ENCODE measurements at places on chromosomes 6 and 20.
A peak's percentile ranks its signal among the peaks of the same experiment; 100 is the strongest.

DNA sequence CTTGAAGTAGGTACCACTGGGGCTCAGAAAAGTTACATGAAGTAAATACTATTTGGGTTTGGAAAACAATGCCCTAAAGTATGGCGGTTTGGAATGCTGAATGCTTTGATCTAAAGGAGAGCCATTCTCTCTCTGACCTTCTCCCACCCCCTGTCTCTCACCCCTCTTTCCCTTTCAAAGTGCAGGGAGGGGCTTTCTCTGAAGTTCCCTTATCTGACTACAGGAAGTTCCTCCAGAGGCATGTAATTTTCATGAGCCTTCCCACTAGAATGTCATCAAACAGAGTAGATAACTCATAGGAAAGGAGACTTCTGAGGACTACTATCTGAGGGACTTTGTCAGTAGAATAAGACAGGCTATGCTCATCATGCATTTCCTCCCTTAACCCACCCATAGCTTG lies 216.7 kb upstream of the PCSK2 start:
- DNase-seq = no peak

- no peak for DNase-seq
These were observed 16.8 kb downstream of the TMEM244 start for GRCh38 chr6:129844118-129844891.

GRCh38 chr6:28953039-28953584 lies 29.3 kb upstream of the TRIM27 start:
- no peak for DNase-seq

GRCh38 chr6:34017106-34017805 lies 128.6 kb downstream of the GRM4 start:
- no peak for DNase-seq

GRCh38 chr6:88914180-88914579 lies 49.2 kb downstream of the RNGTT start:
- no peak for DNase-seq

DNA sequence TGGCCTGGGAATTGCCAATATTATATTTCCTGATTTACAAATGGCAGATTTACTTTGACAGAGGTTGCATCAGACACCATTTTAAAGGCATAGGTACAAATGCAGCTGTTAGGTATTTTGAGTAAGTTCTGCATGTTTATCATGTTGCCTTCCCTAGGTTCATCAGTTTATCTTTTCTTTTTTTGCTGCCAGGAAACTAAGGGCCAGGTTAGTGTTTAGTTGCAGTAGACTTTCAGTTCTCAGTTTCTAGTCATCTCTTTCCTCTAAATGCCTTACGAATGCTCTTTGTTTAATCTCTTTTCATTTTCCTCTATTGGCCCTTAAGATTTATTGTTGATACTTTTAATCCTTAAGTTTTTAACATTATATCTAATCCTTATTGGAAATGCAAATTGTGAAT lies 129.9 kb downstream of the SMAP1 start:
- no peak for DNase-seq

GRCh38 chr20:22582964-22583772 lies 1.2 kb downstream of the FOXA2 start:
- DNase-seq = no peak

- DNase-seq = no peak
These were observed 51.1 kb downstream of the STAU1 start for GRCh38 chr20:49136817-49137571.

GRCh38 chr20:1894471-1894950 lies 696 bp upstream of the SIRPA start:
- DNase-seq = peak; percentile 80

DNA sequence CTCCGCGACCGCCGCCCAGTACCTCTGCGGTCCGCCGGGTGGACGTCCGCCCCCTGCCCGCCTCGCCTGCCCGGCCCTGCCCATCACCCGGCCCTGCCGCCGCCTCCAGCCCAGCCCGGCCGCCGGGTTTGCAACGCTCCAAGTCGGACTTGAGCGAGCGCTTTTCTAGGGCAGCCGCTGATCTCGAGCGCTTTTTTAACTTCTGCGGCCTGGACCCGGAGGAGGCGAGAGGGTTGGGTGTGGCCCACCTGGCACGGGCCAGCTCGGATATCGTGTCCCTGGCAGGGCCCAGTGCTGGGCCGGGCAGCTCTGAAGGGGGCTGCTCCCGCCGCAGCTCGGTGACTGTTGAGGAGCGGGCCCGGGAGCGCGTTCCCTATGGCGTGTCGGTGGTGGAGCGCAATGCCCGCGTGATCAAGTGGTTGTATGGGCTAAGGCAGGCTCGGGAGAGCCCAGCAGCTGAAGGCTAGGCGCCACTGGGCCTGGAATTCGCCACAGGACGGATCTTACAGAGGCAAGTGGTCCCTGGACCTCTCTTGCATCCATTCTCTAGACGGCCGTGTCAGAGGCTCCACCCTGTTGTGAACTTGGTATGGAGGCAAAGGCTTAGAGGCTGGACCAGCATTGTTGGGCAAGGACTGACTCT lies 11.8 kb downstream of the FAM110A start:
- no peak for DNase-seq

DNA sequence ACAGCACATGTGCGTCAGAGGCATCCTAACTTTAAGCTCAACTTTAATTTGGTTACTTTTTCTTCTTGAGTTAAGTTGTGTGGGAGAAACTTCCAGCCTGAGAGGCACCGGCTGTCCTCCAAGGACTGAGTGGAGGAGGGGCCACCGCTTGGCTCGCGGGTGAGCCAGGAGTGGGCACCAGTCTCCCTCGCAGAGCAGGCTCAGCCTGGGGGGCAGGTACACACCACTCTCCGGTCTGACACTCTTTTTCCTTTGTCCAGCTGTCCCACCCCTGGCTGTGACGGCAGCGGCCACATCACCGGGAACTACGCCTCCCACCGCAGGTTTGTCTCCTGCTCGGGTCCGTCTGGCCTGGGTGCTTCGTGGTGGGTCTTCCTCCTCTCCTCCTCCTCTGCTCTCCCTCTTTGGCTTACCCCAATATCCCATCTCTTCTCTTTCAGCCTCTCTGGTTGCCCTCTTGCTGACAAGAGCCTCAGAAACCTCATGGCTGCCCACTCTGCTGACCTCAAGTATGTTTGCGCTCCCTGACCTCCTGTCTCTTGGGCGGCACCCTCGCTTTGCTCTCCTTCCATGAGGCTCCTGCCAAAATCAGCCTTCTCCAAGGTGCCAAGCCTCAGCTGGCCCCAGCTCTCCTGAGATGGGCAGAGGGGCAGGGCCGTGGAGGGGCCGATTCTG lies 32.6 kb upstream of the PCMTD2 start:
- DNase-seq = peak; percentile 25

DNA sequence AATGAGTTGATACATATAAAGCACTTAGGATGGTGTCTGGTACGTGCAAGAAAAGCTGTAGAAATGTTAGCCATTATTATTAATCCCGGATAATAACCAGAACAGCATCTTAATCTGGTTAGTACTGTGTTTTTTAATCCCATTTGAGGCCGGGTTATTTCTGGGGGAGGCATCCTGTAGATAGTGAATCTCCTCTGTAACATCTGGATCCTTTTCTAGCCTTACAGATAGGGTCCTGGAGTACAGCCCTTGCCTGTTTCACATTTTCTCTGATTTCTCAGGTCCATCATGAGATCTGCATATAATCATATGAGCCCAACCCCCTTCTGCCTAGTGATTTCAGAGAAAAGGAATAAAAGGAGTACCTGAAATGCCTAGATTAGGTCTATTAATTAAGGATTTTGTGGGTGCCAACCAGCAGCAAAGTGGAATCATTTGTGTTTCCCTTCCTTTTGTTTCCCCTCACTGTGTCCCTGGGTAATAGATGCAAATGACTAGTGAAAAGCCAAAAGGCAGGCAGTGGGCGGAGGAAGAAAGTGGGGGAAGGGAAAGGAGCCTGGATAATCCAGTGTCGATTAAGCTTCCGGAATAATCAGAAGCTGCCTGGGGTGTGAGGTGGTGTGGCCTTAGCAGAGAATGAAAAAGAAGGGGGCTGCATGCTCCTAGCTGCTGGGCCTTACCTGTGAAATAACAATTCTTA lies 88.9 kb downstream of the SOBP start:
- no peak for DNase-seq

- DNase-seq = no peak
These were observed 2.0 kb downstream of the ARHGAP18 start for GRCh38 chr6:129707882-129708495.

GRCh38 chr6:147127587-147127986 lies 76.6 kb upstream of the STXBP5 start:
- DNase-seq = no peak

DNA sequence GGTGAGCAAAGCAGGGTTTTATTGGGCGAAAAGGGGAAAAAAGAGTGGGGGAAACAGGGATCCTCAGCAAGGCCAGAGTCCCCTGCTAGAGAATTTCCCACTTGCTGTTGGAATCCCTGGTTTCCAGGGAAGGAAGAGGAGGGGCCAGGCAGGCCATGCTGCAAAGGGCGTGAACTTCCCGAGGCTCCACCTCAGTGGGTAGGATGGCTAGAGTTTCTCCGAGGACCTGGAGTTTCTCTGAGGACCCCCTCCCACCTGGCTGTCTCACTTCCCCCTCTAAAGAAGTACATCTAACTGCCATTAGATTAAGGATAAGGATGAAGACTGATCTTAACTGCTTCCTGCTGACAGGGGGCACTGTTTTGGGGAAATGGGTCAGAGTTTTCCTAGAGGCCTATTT lies 1239.3 kb upstream of the GJE1 start:
- DNase-seq = no peak

- no peak for DNase-seq
These were observed 38.0 kb downstream of the C20orf203 start for GRCh38 chr20:32635764-32636163.

DNA sequence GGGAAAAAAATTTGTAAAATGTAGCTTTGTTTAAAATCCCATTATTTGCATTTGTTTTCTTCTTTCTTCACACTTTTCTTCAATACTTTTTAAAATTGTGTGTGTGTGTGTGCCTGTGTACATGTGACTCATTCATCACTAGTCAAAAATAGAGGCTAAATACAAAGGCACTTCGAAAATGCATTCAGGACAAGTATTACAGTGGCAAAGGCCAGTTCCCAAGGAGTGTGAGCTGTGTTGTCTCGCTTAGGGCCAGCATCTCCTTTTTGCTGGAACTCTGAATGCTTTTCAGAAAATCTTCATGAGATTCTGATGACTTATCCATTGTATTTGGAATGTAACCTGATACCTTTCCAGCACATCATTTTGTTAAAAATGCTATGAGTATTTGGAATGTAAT lies 288.5 kb upstream of the CNR1 start:
- DNase-seq = no peak

GRCh38 chr6:146620655-146621054 lies 21.9 kb downstream of the ADGB start:
- DNase-seq = no peak

- DNase-seq = no peak
These were observed 178.7 kb downstream of the DTNBP1 start for GRCh38 chr6:15484140-15484539.

GRCh38 chr6:170212956-170213636 lies 77.8 kb downstream of the DLL1 start:
- no peak for DNase-seq

GRCh38 chr6:148445620-148446019 lies 103.0 kb downstream of the SASH1 start:
- no peak for DNase-seq

- no peak for DNase-seq
These were observed 142.4 kb downstream of the THBS2 start for GRCh38 chr6:169111203-169111602.

DNA sequence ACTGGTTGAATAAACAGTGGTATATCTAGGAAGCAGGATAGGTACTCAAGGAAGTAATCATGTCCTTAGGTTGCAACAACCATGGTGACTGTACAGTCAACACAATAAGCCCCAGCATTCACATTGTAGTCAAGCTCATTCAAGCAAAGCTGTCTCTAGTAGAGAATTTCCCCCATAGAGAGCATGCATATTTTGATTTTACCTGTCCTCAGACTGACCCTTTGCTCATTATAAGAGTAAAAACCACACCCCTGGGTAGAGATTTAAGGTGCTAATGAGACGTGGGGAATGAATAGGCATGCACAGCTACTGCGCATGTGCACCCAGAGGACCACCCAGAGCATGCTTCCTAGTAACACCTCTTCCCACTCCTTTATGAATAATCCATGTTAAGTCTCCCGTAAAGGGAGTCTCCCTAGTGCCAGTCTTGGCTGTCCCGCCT lies 6.1 kb upstream of the RNF8 start:
- DNase-seq = no peak

DNA sequence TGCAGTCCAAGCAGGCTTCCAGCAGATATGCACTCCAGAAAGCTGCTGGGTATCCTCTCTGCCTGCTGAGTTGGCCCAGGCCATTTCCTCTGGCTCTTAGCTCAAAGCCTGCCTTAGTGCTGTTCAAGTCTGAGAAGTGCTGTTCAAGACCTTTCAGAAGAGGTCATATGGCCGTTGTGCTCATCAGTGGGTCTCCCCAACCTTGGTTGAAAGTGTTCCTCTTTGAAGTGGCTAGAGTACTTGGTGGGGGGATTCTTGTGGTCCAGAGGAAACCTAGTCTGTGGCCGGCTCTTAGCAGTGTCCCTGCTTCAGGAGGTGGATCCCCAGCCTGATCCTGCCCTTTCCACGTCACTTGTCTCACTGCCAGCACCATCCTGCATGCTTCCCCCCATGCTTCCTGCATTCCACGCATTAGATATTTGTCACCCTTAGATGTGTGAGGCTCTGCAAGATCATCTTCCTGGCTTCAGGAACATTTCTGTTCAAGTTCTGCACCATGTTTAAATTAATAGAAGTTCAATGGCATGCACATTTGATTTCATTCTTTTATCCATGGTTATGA lies 105.0 kb downstream of the FIG4 start:
- no peak for DNase-seq

- no peak for DNase-seq
These were observed 45.6 kb downstream of the LY86 start for GRCh38 chr6:6633898-6634734.

DNA sequence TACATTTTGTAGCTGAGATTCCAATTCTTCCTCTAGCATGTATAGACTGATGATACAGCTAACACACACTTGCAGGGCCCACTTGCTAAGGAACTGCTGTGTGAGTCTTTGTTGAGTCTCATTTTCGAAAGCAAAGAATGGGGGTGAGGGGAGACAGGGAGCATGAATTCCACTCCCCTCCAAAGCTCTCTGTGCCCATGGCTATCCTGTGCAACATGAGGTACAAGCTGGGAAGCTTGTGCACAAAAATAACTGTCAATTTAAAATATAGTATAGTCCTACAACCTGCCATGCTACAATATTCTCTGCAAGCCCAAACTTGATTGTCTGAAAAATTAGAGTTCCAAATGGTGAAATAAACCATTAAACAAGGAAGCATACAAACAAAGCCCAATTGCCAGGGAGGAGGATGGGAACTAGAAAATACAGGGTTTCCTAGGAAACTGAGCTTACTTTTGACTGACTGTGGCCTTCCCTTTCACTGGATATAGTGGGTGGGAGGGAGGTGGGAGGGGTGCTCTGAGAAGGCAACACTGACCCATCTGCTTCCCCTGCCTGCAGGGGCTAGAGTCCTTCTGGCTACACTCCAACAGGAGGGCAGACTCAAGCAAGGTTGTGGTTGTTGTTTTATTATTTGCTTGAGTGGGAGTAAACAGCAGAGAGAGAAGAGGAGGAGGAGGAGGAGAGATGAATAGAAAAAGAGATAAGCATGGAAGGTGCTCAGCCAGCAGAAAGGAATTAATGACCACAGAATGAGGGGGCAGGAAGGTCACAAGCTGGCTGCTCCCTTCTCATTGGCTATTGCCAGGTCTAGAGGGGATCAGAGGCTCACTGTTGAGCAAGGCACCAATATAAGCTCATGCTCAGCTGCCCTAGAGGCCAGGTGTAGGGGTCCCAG lies 84.6 kb downstream of the FYN start:
- DNase-seq = no peak

GRCh38 chr6:110664933-110665332 lies 150.3 kb downstream of the CDK19 start:
- DNase-seq = no peak

GRCh38 chr6:85323435-85324040 lies 126.3 kb upstream of the NT5E start:
- DNase-seq = no peak

Data from Right ventricle myocardium inferior (tissue), 1 donor.